ENCODE measurements at places on chromosomes 16 and 17. TPM values are rescaled to one million over a fixed set of nuclear protein-coding genes. Genes with fewer than 3 reads are reported as not detected.

DNA sequence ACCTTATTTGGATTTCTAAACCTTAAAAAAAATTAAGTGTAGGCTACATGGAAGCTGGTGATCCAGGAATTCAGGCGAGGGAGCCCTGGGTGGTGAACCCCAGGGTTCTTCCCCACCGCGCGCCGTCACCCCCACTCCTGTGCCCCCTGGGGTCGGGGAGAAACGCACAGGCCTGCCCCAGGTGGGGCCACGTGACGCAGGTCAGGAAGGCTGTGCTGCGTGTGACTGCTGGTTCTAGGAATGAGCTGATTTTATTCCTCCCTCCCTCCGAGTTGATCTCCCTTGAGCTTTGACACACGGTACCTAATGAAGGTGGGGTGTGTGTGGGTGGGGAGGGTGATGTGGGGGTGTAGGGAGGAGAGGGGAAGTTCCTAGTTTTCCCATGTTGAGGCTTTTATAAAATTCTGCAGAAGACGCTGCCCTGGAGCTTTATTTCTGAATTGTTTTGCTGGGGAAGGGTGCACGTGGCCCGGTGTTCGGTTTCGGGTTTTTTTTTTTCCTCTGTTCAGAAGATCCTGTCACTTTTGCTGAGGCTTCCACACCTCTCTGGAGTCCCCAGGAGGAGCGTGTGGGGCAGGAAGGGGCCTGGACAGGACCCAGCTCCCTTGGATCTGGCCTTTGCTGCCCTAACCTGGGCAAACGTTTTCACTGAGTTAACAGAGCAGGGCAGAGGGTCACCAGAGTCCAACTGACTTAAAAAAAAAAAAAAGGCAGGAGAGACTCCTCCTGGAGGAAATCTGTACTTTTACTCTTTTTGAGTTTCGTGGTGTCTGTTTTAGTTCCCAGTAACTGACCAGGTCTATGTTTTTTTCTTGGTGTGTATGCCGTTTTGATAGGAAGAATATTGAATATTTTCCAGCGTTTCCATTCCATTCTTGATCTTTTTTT, 55.8 kb upstream of the GSE1 start:
- no peaks in the 10 kb centered on the region for H3K36me3 ChIP-seq
- H3K4me3 ChIP-seq: peak overlapping the region; percentile 67
- peak overlapping the region; percentile 75 for H3K27ac ChIP-seq
- DNase-seq: no peak
- H3K4me1 ChIP-seq: peaks cover 40% of the 10 kb centered on the region

- no peak for DNase-seq
- H3K36me3 ChIP-seq: peaks cover 9% of the 10 kb centered on the region
- H3K4me1 ChIP-seq: peaks cover 12% of the 10 kb centered on the region
- H3K27me3 ChIP-seq: no peaks in the 10 kb centered on the region
- no peak overlapping the region for H3K4me3 ChIP-seq
Observed at GRCh38 chr17:67126983-67127382, 82.6 kb downstream of the CACNG1 start.

NXPH3 gene
- 4.7 TPM for total RNA-seq

DNA sequence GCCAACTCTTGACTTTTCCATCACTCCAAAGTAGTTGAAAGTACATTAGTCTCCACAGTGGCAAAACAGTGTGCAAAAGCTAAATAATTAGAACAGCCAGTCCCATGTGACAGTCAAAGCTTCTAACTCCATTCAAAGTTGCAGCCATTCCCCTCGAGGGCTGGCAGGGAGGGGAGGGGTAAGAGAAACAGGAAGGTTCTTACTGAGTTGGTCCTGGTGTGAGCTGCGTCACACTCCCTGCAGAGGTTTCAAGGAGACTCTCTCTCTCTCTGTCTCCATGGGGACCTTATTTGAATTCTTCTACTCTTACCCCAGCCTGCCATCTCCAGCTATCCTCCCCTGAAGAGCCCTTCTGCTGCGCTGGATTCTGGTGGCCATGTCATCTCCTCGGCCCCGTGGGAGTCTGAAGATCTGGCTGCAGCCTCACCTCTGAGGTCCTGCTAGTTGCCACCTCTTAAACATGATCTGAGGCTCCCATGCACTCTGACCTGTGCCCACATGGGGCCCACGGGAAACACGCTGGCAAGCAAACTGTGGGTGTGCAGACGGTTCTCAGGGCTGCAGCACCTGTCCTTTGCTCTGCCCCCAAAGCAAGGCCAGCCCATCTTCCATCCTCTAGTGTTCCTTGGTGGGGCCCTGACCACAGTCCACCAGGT, 23.3 kb upstream of the STH start:
- DNase-seq: peak; percentile 51
- no peaks in the 10 kb centered on the region for H3K4me1 ChIP-seq
- H3K27ac ChIP-seq: no peak overlapping the region
- peaks cover 3% of the 10 kb centered on the region for H3K36me3 ChIP-seq
- no peak overlapping the region for H3K4me3 ChIP-seq

DNA sequence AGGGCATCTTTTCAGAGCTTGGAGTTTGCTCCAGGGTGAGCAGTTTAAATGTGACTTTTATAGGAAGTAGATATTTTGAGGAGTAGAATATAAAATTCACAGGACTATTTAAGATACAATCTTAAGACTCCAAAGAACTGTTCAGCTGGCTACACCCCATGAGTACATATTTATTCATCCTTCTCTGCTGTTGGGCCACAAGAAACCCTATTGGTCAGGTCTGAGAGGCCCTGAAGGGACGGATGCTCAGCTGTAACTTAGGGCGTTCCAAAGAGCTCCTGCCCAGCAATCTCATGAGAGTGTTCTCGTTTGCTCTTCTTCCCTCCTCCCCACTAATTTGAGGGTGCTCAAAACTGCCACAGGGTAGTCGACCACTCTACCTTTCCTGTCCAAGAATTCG, 7.3 kb downstream of the ST6GALNAC2 start:
- no peak overlapping the region for H3K4me3 ChIP-seq
- H3K36me3 ChIP-seq: no peaks in the 10 kb centered on the region
- H3K27ac ChIP-seq: no peak overlapping the region

PABPN1L gene
- not detected for total RNA-seq

TLE7 gene
- not detected for total RNA-seq

DNA sequence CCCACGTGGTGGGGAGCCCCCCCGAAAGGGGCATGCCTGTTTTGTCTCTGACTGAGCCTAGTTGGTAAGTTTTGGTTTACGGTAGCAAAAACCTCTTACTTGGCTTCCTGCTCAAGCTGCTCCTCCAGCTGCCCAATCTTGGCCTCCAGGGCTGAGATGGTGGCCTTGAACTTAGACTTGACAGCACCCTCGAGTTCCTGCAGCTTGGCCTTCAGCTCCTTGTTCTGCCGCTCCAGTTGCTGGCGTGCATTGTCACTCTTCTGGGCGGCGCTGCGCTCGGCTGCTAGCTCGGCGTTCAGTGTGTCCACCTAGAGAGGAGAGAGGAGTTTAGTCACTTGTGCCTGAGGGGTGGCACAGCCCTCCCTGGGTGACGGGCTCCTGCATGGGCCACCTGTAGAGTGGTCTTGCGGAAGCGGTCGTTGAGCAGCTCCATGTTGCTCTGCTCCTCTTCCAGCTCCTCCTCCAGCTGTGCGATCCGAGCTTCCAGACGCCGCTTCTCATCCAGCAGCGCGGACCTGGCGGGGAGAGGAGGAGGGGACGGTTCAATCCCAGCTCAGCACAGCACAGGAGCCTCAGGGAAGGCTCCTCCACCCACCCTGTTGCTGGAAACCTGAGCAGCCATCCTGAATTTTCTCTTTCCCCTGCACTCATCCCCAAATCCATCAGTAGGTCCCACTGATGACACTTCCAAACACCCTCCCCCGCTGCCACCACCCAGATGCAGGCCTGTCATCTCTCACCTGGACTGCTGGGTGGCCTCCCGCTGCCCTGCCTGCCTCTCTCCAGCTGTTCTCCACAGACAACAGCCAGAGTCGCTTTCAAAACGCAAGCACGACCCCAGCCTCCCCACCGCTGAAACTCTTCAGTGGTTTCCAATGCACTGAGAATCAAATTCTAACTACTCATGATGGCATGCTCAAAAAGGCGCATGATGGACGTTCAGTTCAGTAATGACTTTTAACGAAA, 44.6 kb downstream of the NDEL1 start:
- peaks cover 59% of the 10 kb centered on the region for H3K36me3 ChIP-seq
- H3K27me3 ChIP-seq: no peaks in the 10 kb centered on the region
- H3K4me3 ChIP-seq: no peak overlapping the region
- no peaks in the 10 kb centered on the region for H3K4me1 ChIP-seq

DNA sequence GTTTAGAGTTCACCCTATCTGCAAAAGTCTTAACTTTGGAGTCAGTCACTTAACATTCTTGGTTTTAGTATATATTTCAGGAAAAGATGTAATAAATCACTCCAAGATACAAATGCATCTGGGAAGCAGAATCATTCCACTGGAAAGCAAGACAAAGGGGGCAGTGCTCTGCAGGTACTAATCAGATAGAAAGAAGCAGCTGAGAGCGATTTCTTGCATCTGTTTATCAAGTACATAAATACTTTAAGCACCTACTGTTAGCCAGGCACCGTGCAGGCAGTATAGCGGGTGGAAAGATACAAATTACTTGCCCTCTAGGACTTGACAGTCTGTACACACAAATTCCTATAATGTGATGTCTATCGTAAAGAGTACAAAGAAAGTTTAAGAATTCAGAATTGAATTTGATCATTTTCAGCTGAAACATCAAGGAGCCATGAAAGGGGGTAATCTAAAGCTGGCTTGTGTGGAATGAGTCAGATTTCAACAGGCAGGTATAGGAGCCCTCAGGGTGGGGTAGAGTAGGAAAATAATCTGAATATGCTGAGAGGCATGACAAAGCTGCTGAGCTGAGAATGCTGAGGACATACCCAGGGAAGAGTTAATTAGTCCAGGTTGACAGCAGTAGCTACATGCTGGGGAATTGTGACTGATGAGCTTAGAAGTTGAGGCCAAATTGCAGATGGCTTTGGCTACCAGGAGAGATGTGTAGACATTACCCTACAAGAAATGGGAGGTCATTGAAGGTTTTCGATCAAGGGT, 110.2 kb downstream of the CA10 start:
- no peak overlapping the region for H3K4me3 ChIP-seq
- no peak for DNase-seq
- no peaks in the 10 kb centered on the region for H3K4me1 ChIP-seq
- no peak overlapping the region for H3K27ac ChIP-seq
- H3K36me3 ChIP-seq: no peaks in the 10 kb centered on the region

- H3K4me1 ChIP-seq: no peaks in the 10 kb centered on the region
- no peaks in the 10 kb centered on the region for H3K36me3 ChIP-seq
- no peak for DNase-seq
Observed at GRCh38 chr16:6864671-6865070, 468.0 kb upstream of the RBFOX1 start.

GRCh38 chr16:85380905-85381737, 232.0 kb upstream of the GSE1 start:
- no peak for DNase-seq
- no peaks in the 10 kb centered on the region for H3K27me3 ChIP-seq
- peaks cover 5% of the 10 kb centered on the region for H3K4me1 ChIP-seq
- H3K4me3 ChIP-seq: no peak overlapping the region
- no peaks in the 10 kb centered on the region for H3K36me3 ChIP-seq

- no peaks in the 10 kb centered on the region for H3K4me1 ChIP-seq
- H3K4me3 ChIP-seq: no peak overlapping the region
- no peak overlapping the region for H3K27ac ChIP-seq
- DNase-seq: no peak
Observed at GRCh38 chr16:72639494-72639893, 408.4 kb downstream of the ZFHX3 start.

DNA sequence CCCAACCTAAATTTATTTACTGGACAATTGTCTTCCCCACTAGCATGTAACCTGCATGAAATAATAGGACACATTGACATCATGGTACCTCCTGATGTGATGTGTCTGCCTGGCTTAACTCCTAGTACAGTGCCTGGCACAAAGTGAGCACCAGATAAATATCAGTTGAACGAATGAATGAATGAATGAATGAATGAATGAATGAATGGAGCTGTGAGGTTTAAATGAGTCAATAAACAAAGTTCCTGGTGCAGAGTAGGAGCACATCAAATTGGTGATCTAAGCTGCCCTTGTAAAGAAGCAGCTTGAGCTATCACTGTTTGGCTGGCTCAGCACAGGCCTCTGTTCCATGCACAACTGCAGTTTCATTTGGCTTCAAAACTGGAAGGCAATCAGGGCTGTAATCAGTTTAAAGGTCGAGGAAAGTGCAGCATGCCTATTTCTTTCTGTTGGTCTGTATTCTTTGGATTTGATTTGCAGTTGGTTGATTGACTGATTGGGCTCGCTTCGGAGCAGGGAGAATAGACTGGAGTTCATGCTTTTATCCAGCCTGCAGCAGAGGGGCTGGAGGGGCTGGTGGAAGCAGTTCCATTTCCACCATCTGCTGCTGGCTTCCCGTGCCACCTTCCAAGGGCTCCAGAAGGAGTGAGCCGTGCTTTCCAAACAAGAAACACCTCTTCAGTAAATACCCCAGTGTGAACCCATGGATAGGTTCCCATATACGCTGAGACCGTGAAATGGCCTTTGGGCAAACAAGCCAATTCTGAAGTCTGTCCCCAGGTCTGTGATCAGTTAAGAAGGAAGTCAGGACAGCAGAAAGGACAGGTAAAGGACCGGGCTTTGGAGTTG, 54.6 kb downstream of the GPRC5B start:
- DNase-seq: no peak
- no peak overlapping the region for H3K27ac ChIP-seq
- H3K27me3 ChIP-seq: no peaks in the 10 kb centered on the region

ZSCAN10 gene
- total RNA-seq: not detected

DNA sequence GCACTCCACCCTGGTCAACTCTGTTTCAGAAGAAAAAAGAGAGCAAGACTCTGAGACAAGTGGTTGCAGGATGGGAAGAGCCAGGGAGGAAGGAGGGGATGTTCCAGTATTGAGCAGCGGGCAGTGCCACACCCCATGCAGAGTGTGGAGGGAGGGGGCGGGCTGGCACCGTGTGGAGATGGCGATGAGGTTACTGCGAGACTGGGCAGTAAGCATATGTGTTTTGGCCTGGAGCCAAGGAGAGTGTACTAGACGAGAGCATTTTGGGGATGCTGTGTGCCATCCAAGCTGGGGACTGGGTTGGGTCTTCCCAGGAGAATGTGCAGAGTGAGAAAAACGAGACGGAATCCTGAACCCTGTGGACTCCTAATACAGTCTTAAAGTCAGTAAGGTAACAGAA, 3.4 kb downstream of the TBC1D24 start:
- no peaks in the 10 kb centered on the region for H3K27me3 ChIP-seq
- DNase-seq: no peak
- H3K27ac ChIP-seq: no peak overlapping the region
- H3K36me3 ChIP-seq: no peaks in the 10 kb centered on the region
- no peak overlapping the region for H3K4me3 ChIP-seq

PLA2G10 gene
- total RNA-seq: not detected

- no peak for DNase-seq
- no peaks in the 10 kb centered on the region for H3K4me1 ChIP-seq
- H3K27ac ChIP-seq: no peak overlapping the region
Observed at GRCh38 chr17:18280766-18281371, 20.4 kb downstream of the MIEF2 start.

GRCh38 chr17:5485270-5486205, at the start of gene DERL2:
TSS of gene DERL2 (minus strand) at chr17:5486178. CDS start at chr17:5486161, 17 bp downstream.
- no peak for DNase-seq
- no peaks in the 10 kb centered on the region for H3K27me3 ChIP-seq
- H3K4me3 ChIP-seq: peak within 1 kb of the TSS; percentile 95
- H3K4me1 ChIP-seq: peaks cover 45% of the 10 kb centered on the region
